ENCODE measurements at places on chromosomes 6 and 20.

- no peak for ATAC-seq
Measured at GRCh38 chr6:158131926-158132325, 36.1 kb downstream of the SERAC1 start.

DNA sequence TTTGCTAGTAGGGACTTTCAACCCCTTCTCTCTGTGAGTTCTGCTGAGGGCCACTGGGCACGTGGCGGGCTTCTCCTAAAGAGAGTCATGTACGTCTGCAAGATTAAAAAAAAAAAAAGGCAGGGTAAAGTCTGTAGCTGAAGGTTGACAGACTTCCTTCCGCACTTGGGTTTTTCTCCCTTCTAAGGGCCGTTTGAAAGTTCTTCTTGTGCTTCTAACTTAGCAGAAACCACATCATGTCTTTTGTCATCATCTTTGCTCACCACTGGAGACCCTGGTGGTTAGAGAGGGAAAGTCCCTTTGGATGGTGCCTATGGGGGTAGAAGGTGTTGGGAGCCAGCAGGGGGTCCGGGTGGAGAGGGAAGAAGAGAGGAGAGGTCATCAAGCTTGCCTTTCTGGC is 31.4 kb downstream of the PRDM1 start:
- no peak for ATAC-seq

DNA sequence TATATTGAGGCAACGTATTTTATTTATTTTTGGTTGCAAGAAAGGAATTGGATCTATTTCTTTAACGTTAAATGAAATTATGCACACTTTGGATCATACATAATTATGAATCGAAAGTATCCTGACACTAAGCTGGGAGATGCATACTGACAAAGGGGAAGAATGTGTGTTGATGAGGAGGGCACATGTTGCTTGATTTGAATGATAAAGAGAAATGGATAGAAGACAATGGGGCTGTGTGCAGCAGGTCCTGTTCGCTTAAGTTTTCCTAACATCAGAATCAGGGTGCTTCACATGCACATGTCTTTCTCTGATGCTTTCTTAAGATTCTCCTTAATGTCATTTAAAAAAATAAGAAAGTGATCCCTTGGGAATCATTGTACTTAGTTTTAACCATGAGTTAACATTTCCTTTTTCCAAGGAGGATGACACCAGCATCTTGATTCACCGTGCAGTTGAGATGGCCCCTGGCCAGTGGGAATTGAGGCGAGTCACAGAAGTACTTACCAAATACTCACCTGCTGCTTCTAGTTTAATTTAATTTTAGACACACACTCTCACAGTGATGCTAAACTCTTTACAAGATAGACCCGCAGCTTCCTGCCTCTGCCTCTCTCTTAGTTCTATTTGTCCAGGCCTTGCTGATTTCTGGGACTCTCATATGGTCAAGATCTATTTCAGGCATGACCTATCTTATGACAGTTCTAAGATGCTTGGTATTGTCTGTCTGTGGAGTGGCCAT is 116.5 kb downstream of the CLIC5 start:
- no peak for ATAC-seq

- ATAC-seq, result no peak
Measured at GRCh38 chr20:53930651-53931504, 139.5 kb downstream of the BCAS1 start.

GRCh38 chr6:15405129-15406068 is 159.5 kb downstream of the JARID2 start:
- no peak for ATAC-seq

GRCh38 chr6:35611240-35611639 is 77.5 kb downstream of the FKBP5 start:
- ATAC-seq, result peak; percentile 17

DNA sequence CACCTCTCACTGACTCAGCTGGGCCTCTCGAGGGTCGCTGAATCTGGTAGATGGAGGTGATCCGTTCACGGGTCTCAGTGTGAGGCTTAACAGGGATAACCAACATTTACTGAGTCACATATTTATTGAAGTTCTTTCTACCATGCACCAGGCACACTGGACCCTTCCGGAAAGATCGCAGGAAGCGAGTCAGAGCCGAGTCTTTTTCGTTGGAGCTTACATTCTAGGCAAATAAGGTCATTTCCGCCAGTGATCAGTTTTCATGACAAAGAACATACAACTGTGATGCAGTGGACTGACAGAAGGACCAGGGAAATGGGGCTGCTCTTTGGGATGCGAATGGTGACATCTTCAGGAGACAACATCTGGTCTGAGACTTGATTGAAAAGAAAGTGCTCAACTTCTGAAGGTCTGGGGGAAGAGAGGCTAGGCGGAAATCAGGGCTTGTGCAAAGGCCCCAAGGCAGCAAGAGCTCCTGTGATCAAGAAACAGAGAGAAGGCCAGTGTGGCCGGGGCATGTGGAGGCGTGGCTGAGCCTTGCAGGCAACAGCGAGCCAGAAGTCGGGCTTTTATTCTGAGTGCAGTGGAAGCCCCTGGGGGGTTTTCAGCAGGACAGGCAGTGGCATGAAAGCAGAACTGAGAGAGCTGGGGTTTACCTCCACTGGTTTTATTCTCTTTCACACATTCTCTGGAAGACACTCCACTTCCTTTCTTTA is 56.7 kb downstream of the APCDD1L start:
- no peak for ATAC-seq

DNA sequence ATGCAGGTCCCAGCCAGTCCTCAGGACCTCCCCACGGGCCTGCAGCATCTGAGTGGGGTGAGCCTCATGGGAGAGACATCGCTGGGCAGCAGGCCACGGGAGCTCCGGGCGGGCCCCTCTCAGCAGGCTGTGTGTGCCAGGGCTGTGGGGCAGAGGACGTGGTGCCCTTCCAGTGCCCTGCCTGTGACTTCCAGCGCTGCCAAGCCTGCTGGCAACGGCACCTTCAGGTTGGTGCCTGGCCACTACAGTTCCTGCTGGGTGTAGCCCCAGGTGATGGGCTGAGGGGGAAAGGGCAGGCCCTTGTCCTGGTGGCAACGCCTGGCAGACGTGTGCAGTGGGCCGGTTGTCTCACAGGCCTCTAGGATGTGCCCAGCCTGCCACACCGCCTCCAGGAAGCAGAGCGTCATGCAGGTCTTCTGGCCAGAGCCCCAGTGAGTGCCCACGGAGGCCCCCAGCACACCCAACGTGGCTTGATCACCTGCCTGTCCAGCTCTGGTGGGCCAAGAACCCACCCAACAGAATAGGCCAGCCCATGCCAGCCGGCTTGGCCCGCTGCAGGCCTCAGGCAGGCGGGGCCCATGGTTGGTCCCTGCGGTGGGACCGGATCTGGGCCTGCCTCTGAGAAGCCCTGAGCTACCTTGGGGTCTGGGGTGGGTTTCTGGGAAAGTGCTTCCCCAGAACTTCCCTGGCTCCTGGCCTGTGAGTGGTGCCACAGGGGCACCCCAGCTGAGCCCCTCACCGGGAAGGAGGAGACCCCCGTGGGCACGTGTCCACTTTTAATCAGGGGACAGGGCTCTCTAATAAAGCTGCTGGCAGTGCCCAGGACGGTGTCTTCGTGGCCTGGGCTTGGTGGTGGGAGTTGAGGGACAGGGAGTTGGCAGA is 787 bp upstream of the TNFRSF6B start:
- ATAC-seq, result no peak

DNA sequence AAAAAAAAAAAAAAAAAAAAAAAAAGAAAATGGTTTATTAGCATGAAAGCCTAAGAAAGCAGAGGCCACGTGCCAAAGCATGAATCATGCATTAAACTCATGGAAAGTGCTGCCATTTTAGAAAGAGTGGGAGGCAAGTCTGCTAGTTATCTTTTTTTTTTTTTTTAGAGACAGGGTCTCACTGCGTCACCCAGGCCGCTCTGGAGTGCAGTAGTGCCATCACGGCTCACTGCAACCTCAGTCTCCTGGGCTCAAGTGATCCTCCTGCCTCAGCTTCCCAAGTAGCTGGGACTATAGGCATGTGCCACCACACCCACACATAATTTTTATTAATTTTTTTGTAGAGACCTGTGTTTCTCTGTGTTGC is 5.2 kb downstream of the VWA7 start:
- no peak for ATAC-seq

GRCh38 chr6:113508249-113508648 is 348.9 kb upstream of the MARCKS start:
- ATAC-seq, result no peak

DNA sequence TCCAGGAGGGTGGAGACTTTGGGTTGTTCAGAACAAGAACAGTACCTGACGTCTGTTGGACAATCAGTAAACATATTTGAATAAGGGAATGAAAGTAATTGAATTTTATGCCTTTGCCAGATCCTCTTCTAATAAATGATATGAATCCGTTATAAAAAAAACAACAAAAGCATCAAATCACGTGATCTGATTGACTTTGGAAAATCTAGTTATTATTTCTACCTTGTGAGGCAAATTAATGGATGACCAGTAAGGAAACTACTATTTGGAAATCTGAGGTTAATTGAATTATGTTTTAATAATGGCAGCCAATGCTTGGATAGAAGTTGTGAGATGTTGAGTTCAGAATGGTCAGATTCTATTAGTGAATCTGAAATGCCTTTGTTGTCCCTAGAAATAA is 399.5 kb downstream of the TFAP2B start:
- no peak for ATAC-seq

DNA sequence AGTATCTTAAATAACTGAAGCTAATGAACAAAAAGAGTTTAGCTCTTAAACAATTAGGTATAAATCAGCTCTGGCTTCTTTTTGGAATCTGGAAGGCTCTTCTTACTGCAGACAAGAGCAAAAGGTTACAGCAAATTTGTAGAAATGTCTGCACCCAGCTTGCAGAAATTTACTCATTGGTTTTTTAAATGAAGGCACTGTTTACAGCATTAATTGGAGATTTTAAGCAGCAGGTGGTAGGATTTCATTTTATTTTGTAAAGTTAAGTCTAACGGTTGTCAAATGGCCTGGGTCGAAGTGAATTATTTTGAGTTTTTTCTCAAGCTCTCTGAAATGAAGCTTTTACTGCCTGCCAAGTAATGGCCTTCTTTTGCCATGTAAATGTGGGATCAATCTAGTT is 102.1 kb downstream of the NRSN1 start:
- no peak for ATAC-seq

- no peak for ATAC-seq
Measured at GRCh38 chr6:35977308-35977707, 47.1 kb downstream of the SLC26A8 start.

DNA sequence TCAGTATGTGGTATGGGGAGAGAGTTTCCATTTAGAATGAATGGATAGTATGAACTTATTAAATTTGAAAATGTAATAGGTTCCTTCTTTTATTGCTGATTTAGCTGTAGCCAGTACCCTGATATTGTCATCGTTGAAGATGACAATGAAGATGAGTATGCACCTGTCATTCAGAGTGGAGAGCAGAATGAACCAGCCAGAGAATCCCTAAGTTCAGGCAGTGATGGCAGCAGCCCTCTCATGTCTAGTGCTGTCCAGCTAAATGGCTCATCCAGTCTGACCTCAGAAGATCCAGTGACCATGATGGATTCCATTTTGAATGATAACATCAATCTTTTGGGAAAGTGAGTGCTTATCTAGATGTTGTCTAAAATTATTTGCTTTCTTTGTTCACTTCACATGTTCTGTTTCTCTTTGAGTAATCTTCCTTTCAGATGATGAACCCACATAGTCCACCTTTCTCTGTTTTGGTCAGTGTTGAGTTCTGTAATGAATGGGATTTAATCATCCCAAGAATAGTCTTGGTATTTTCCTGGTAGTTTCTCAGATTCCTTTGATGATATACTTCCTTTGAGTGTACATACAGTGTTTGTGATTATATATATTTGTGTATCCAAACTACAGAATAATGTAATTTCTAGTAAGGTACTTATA is 23.3 kb downstream of the HSF2 start:
- no peak for ATAC-seq

DNA sequence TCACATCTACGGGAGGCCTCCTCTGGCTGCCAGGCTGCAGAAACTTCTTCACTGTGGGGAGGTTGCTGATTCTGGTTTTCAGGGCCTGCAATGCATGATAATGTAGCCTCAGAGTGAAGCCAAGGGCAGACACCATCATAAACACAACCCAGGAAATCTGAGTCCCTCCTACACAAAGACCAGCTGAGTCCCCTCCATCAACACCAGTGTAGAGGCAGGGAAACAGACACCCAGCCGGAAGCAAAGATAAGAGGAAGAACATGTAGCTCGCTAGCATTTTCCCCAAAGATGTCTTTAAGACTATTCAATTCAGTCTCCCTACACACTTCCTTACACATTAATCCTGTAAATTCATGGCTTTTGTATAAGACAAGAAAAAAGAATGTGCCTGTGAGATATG is 23.6 kb downstream of the GSTA2 start:
- no peak for ATAC-seq

GRCh38 chr20:12970372-12970821 is 38.4 kb upstream of the SPTLC3 start:
- no peak for ATAC-seq

Data from gastroesophageal sphincter (tissue), 4 donors.